ENCODE measurements at places on chromosomes 5 and 9. TPM values are rescaled to one million over a fixed set of nuclear protein-coding genes. Genes with fewer than 3 reads are reported as not detected.
A peak's percentile ranks its signal among the peaks of the same experiment; 100 is the strongest.

The TAS2R1 gene
- not detected for total RNA-seq

The ANKRD34B gene
- not detected for total RNA-seq

The CBY3 gene
- not detected for total RNA-seq

The TMEM232 gene
- 4.7 TPM for total RNA-seq

The GKAP1 gene
- 1.4 TPM for total RNA-seq

The ROPN1L gene
- total RNA-seq: not detected

The CEL gene
- 0.27 TPM for total RNA-seq

The KCNV2 gene
- not detected for total RNA-seq

The ATP6V1G1 gene
- total RNA-seq: 88.2 TPM

The OXCT1 gene
- 35.7 TPM for total RNA-seq

The SEMA4D gene
- not detected for total RNA-seq

DNA sequence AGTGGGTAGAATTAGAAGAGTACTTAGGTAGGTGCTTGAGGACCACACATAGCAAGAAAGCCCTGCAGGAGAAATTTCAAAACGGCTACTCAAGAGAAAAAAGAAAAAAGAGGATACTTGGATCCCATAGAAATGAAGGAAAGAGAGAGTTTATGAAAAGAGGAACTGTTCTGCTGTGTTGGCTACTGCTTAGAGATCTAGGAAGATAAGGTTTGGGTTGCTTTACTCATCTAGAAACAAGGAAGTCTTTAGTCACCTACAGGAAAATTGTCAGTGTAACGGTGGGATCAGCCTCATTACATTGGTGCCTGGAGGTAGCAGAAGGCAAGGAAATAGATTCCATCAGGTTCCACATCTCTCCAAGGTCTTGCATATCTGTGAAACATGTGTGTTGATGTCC is 14.8 kb upstream of the C5orf46 start:
- DNase-seq: no peak

GRCh38 chr5:53512539-53512938 is 32.1 kb downstream of the FST start:
- no peak for DNase-seq

DNA sequence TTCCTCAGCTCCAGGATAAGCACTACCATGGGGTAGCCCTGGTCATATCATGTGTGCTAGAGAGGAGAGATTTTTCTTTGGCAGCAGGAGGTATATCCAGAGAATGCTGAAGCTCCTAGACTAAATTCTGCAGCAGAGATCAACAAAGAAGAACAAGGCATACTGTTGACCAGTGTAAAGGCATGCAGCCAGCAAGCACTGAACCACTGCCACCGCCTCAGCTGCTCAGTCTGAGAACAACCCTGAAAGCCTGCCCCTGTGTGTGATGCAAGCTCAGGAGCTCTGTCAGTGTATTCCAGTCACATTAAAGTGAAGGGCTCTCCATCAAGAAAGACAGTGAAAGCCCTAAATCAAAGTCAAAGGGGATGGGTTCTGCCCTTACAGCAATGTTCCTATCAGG is 439.5 kb upstream of the CD180 start:
- DNase-seq: peak; percentile 48

DNA sequence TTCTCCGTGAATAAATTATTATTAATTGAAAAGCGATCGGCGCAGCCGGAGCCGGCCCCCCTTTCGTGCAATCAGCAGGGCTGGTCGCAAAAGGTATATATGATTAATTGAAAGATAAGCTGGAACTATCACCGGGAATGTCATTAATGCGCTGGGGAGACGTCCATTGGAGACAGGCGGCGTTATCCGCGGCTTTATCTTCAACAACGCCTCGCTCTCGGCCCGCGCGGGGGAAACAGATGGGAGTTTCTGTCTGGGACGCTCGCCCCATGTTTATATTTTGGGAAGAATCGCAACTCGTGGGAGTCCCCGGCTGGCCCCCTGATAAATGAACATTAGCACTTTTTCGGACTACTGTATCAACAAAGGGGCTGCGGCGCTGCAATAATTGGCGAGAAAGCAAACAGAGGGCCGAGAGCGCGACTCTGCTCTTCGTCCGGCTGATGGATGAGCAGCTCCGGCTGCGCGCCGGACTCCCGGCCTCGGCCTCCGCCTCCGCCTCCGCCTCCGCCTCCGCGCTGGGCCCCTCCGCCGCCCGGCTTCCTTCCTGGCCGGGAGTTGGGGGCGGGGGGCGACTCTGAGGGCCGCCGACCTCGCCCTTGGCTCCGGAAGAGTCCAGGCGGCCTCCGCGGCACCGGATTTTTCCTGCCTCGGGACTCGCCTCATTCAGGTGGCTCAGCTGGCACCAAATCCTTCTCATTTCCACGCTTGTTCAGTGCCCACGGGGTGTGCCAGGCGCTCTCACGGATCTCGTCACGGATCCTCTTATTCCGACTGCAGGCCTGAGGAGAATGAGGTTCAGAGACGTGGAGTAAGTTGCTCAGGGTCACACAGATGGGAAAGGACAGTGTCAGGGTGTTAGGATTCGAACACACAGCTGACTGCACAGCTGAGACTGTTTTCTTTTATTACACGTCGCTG is 3.6 kb upstream of the NKX2-5 start:
- no peak for DNase-seq

GRCh38 chr5:4419281-4419680 is 720.8 kb upstream of the ADAMTS16 start:
- DNase-seq: no peak

DNA sequence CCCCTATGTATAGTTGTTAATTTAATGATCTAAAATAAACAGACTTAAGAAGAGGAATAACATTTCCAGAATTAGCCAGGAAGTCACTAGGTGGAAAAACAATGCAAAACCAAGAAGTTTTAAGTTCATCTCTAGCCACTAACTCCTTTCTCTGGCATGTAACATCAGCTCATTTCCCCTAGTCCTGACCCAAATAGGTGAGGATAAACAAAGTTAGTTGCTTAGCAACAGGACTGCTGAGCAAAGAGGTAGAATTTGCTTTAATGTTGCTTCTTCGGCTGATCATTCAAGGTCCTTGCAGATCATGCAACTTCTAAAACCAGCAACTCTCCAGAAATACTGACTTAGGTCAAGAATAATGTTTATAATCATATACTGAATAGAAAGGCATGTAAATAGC is 675.8 kb downstream of the CETN3 start:
- no peak for DNase-seq

DNA sequence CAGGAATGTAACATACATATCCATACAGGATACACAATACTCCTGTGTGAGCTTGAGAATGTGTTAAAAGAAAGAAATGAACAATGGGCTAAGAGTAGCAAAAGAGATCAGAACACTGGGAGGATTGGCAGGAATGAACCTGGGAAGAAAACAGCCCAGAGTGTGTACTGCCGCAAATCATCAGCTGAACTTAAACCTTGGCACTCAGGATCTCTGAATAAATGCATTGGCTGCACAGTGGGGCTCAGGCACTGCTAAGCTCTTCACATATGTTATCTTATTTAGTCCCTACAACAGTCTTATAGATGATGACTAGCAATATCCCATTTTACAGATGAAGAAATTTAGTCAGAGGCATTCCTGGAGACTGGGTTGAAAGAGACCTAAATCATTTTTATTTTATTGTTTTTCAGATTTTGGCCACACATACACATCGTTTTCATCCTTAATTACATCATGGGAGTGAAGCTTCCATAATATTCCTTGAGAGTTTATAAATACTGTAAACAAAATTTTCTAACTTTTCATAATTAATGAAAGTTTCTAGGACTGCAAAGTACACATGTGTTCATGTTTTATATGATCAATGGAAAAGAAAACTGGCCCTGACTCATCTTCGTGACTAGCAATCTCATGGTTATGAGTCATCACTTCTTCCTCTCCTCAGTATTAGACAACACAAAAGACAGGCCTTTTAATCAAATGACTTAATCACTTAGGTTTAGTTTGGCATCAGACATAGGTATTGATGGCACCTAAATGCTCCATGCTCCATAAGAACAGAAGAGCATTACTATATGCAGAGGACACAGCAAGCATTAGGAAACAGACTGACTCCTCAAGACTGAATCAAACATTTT is 59.2 kb downstream of the CDH18 start:
- peak; percentile 85 for DNase-seq

GRCh38 chr9:123102375-123103113 is 69.1 kb downstream of the GPR21 start:
- no peak for DNase-seq

All from fibroblast of the aortic adventitia (primary cell).